H7 (cell line): ENCODE measurements at places on chromosomes 12 and 14.

- DNase-seq: no peak
Observed at GRCh38 chr14:20846560-20846959, 43.9 kb upstream of the RNASE1 start.

GRCh38 chr14:105817971-105818711 lies 291.8 kb downstream of the TMEM121 start:
- no peak for DNase-seq

DNA sequence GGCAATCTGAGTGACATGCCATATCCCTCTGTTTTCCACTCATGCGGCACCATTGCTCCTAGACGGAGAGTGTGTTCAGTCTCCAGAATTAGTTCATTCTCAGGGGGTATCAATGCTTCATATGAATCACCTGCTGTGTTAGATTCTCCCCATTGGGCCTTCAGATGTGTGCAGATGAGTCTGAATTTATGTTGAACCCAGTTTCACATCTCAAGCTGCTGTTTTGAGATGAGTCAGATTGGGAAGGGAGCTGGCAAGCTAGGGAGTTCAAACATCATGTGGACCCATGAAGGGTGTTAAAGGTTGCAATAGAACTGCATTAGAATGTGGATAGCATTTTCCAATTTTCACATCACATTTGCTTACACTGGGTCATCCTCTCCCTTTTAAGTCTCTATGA lies 46.9 kb upstream of the KCNA1 start:
- DNase-seq: no peak

DNA sequence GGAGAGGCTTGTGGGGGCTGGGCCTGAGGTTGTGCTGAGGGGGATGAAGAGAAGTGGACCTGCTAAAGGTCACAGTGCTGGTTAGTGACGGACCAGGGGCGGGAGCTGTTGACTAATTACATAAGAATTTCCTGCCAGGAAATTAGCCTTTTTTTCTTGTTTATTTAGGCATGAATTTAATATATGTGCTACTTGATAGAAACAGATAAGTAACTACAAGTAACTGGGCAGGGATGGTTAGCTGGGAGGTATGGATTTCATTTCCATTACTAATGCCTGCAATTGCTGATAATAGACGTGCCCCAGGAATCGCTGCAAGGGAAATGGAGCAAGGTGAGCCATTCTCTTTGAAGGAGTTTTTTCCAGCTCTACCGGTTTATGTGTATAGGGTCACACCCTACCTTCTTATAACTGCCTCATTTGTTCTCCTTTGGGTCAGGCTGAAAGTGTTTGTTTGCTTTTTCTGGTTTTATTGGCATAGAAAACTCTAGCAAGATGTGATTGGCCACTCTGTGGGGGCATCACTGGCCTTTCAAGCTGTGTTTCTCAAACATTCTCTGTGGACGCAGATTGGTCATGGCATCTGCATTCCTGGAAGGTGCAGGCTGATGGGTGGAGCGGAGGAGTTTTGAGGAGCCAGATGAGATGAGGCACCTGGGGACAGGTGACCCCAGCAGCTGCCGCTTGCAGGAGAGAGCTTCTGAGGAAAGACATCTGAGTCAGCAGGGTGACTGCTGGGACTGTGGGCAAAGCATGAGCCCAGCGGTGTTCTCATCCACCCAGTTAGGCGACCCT lies 19.0 kb upstream of the GPRC5A start:
- peak; percentile 21 for DNase-seq

DNA sequence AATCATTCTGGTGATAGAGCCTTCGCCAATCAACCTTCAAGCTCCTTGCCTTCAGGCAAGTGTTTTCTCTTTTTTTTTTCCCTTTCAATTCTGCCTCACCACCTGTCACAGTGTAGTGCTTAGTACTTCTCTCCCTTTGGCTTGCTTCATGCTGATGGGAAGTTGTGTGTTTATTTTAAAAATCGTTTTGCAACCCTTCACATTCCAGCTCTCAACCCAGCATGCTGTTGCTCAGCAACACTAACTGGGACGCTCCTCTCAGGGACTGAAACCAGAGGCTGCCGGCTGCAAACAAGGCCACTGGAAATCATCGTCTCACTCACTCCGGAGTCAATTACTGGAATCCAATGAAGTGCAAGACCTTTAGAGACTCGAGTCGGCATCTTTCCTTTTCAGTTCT lies 342.7 kb downstream of the PRKD1 start:
- peak; percentile 1 for DNase-seq

GRCh38 chr12:103779410-103780092 lies 61.5 kb downstream of the NT5DC3 start:
- no peak for DNase-seq

GRCh38 chr12:13204428-13204827 lies 7.9 kb downstream of the EMP1 start:
- peak; percentile 27 for DNase-seq

DNA sequence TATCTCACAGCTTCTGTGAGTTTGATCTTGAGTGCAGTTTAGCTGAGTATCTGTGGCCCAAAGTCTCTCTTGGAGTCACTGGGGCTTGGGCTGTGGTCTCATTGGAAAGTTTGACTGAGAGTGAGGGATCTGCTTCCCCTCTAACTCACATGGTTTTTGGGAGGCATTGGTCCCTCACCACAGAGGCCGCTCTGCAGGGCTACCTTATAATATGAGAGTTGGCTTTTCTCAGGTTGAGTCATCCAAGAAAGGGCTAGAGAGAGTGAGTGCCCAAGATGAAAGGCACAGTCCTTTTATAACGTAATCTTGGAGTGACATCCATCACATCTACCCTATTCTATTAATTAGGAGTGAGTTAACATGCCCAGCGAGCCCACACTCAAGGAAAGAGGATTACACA lies 175.8 kb downstream of the SLC41A2 start:
- DNase-seq: no peak

DNA sequence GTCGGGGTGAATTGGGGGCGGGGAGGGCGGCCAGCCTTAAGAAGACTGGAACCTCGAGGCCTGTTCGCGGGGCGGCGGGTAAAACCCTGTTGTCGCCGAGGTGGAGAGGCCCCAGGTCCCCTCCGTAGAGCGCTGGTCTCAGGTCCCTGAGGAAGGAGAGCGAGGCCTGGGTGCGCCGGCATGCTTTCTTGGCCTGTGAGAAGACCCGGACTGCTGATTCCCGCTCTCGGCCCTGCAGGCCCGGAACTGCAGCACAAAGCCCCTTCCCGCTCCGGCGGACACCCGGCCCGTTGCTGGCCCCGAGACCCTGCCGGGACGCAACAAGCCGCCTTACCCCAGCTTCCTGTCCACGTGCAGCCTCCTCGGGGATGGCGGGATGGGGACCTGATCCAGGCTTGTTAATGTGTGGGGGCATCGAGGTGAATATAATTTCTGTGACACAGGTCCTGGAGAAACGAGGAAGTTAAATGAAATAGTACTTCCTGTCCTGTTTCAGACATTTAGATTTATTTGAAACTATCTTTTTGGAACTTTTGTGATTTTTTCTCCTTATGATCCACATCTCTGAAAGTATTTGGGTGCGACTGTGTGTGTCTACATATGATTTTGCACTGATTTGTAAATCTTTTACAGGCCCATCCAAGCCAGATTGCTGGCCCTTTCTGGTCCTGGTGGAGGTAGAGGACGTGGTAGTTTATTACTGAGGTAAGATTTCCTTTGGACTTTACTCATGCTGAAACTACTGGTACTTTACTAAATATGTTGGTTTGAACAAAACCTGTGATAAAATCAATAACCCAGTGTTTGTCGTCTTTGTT lies 600 bp downstream of the PNN start:
- peak; percentile 61 for DNase-seq

DNA sequence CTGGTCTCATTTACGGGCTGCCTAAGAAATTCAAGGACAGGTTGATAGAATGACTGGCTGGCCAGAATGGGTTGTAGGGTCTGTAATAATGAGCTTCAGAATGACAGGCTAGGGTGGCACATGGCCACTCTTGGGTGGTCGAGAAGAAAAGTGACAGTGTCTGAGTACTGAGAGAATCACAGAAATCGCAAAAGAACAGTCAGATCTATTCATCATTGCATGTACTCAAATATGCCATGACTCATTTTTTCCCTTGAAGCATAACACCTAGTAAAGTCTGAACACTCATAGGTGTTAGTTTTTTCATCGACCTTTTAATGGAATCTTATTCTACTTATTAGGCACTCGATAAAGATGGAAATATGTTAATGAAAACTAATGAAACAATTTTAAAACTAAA lies 37.8 kb upstream of the SEL1L start:
- no peak for DNase-seq

DNA sequence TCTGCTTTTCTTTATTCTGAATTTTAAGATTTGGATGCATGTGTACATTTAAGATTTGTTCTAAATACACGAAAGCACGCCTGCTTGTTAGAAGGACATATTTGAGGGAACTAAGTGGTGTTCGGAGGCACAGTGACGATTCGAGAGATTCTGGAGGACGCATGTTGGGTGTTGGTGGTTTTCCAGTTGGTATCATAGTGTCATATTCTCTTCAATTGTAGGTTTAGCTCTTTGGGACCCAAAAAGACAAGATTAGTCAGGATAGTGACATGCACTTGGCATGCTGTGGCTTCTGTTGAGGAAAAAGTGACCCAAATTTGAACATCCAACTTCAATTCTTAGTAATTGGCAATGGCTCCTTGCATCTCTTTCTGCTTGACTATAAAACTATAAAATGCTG lies 30.1 kb downstream of the PRKCH start:
- no peak for DNase-seq

DNA sequence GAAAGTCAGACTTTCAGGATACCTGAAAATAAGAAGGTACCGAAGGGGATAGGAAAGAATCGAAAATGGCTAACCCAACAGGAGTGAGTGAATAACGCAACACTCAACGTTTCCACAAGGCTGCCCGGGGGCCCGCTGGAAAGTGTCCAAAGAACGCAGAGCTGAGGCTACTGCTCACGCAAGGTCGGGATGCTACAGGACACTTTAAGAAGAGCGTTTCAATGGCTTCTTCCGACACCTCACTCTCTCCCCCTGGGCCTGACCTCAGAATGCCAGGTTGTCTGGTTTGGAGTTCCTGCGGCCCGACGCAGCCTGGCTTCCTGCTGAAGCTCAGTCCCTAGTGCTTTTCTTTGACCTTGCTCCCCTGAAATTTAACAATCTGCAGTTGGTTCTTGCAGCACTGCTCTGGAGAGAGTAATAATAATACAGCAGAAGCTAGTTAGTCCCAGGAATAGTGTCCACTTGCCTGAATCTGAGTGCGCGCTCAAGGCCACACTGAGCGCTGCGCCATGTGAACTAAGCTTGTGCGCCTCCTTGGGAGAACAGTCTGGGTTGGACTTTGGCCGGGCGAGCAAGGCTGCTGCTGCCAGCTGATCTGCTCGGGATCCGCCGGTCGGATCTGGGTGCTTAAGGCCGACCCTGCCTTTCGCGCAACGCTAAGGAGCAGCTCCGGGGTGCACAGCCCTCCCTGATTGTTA lies 2.0 kb upstream of the ALX1 start:
- peak; percentile 28 for DNase-seq

DNA sequence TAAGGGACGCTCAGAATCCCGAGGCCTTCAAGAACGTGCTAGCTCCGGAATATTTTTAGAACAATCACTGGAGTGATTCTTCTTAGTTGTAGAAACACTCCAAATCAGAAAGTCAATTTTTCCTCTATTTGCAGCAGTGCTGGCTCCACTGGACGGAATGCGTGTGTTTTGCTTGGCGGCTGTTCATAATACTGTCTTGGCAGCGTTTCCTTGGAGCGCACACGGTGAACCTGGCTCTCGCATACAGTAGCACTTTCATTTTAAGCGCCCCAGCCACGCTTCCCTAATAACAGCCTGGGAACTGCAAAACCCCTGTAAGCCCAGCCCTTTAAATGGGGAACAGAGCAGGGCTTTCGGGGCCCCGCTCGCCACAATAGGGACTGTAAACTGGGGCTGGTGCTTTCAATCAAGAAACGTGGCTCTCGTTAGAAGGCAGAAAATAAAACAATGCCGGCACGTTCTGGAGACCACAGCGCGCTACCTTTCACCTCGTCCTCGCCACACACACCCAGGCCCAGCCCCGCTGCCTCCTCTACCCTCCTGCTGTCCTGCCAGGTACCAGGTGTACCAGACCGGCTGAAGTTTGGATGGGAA lies 79.9 kb downstream of the BCL11B start:
- DNase-seq: no peak

- DNase-seq: no peak
Observed at GRCh38 chr12:64968989-64969819, 144.8 kb downstream of the TBC1D30 start.

DNA sequence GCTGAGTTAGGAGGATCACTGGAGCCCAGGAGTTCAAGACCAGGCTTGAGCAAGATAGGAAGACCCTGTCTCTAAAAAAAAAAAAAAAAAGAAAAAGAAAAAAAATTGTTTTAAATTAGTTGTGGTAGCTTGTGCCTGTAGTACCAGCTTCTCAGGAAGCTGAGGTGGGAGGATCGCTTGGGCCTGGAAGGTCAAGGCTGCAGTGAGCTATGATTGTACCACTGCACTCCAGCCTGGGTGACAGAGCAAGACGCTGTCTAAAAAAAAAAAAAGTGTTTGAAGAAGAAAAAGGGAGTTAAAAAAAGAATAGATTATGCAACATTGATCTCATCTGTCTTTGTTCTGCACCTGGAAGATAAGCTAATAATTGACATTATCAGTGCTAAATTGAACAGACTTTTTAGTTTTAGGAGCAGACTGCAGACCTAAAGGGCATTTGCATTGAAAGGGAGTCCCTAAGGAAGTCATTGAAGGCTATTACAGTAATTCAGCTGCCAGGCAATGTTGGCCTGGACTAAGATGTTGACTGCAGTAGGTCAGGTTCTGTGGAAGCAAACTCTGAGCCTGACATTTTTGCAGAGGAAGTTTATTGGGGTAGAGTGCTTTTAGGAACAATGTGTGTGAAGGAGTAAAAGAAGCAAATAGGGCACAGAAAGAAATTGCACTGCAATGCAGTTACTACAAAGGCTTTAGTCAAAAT lies 215.8 kb downstream of the PCNX1 start:
- no peak for DNase-seq

- no peak for DNase-seq
Observed at GRCh38 chr14:60166142-60166541, 944 bp upstream of the DHRS7 start.

DNA sequence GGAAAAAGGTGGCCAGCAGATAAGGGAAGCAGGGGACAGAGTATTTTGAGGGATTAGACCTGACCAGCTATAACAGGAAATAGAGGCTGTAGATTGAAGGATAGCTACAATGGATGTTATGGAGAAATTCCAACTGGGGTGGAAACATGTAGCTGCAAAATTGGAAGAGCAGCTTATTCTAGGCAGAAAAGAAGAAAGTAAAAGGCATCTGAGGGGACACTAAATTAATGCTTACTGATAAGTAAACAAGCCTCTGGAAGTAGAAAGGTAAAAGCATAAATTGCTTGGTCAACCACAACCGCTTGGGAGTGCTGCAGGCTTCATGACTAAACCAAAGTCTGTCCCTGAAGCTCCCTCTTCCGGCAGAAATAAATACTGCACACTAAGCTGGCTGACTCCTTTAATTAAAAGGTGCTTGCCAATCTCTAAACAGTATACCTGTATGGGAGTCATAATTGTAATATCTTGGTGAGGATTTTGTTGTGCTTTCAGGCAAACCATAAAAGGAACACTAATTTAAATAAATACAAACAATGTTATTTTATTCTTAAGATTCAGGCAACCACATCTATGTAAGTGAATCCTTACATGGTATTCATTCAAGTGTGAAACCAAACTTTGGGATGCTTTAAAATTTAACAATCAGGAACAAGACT lies 7.7 kb downstream of the UBC start:
- peak; percentile 80 for DNase-seq

- DNase-seq: no peak
Observed at GRCh38 chr12:78534311-78534710, 330.3 kb upstream of the SYT1 start.
